ENCODE measurements at places on chromosomes 16 and 17.

GRCh38 chr16:67652578-67653127 is 7.4 kb downstream of the ACD start:
- no peak for DNase-seq

GRCh38 chr16:47254756-47255155 is 111.0 kb upstream of the NETO2 start:
- DNase-seq = no peak

DNA sequence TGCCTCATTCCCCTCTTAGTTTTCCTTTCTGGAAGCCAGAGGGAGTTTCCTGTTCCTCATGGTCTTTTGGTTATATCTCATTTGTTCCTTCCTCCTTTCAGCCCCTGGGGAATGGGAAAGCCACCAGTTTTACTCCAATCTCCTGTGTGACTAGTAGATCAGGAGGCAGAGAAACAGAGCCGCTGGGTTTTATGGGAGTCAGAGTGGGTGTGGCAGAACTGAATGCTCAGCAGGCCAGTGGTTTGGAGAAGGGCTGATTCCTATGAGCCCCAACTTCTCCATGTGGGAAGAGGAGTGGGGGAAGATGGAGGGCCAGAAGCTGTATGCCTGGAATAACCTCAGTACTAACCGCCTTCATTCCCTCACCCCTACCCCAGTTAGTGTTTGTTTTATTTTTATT is 4.1 kb downstream of the DNAH2 start:
- no peak for DNase-seq

GRCh38 chr17:82087961-82088837 is 9.8 kb downstream of the FASN start:
- DNase-seq = no peak

GRCh38 chr17:63274146-63274545 is 172.0 kb downstream of the CYB561 start:
- no peak for DNase-seq

- peak; percentile 79 for DNase-seq
These were observed 607 bp downstream of the THUMPD1 start for GRCh38 chr16:20740901-20741521.

GRCh38 chr17:45992175-45992574 is 6.9 kb upstream of the STH start:
- DNase-seq = no peak

DNA sequence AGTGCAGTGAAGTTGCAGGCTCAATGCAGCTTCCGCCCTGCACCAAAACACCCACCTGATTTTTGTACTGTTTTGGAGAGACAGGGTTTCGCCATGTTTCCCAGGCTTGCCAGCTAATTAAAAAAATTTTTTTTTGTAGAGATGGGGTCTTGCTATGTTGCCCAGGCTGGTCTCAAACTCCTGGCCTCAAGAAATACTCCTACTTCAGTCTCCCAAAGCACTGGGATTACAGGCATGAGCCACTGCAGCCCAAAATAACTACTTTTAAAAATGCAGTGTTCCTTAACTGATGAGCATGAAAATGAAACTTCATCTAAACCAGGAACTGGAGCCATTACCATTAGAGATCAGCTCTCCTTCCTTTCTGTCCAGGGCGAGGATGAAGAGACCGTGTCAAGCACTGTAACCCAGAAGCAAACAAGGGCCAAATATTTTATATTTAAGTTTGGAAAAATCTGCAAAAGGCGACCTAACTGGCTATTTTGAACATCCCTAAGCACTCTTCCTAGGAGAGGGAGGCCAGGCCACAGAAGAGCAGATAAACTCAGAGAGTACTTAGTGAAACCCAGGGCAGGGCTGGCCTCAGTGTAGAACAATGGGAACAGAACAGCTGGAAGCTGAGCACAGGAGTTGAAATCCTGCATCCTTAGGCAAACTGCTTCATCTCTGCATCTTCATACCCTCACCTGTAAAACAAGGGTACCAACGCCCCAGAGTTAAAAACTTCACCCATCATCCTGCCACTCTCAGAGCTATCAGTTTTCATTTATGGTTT is 24.0 kb downstream of the CREBBP start:
- no peak for DNase-seq

DNA sequence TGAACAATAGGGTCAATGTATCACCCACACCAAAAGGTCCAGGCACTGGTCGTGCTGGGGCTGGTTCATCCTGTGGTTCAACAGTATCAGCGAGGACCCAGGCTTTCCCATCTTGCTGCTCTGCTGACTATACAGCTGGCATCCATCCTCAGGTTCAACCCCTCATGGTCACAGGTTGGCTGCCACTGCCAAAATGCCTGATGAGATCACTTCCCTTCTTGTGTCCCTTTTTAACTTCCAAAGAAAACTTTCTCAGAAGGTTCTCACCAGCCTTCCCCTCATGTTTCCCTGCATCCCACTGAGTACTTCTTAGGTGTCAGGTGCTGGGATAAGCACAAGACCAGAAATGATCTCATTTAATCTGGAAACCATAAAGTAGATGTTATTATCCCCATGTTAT is 25.7 kb downstream of the CLEC16A start:
- no peak for DNase-seq

DNA sequence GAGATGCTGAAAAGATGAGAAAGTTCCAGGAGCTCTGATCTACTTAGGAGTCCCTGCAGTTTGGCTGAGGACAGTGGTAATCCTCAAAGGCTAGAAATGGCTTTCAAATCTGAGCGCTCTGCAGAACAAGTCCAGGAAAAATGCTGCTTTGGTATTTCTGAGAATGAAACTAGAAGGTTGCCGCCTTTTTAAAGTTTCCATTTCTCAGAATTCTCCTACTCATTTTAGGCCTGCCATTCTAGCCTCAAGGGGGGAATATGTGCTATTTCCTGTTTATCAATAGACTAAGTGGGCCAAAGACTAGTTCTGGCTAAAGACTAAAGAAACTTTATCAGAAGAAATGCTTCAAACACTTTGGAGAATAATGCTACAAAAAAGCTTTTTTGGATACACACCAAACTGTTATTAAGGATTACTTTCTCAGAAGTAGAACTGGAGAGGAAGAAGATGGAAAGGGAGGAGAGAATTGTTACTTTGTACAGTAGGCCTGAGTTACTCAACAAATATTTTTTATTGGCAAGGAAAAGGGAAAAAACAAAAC is at the start of gene SLFN12L:
SLFN12L (minus strand) TSS at position 78 of the 541 bp plus-strand sequence. CDS start 15,314 bp downstream, outside the sequence.
- no peak for DNase-seq

GRCh38 chr17:35616536-35616935 is 29.4 kb downstream of the AP2B1 start:
- DNase-seq = no peak

Measured in Jurkat, Clone E6-1 (cell line).